ENCODE measurements at places on chromosomes 7 and 10. TPM values are rescaled to one million over a fixed set of nuclear protein-coding genes. Genes with fewer than 3 reads are reported as not detected.

PLCE1 gene
- polyA plus RNA-seq, result 18.2 TPM

TMEM225B gene
- 1.1 TPM for polyA plus RNA-seq

NODAL gene
- 0.92 TPM for polyA plus RNA-seq

- DNase-seq, result no peak
Measured at GRCh38 chr7:34807548-34808340, 149.7 kb downstream of the NPSR1 start.

DNA sequence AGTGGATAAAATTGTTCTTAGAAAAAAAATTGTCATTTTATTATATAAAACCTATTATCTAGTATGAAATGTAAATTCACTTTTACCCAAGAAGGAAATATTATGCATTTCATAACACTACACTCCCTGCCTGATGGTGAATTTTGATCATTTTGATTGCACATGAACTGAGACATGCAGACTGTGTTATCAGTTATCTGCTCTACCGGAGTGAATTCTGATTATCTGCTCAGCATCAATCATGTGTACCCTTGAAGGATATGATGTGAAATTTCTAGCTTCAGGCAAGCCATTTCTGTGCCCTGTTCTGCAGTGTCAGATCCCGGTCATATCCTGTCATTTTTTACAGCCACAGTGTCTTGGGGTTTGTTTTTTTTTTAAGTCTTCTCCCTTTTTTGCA lies 85.0 kb upstream of the FGL2 start:
- DNase-seq, result no peak

DNA sequence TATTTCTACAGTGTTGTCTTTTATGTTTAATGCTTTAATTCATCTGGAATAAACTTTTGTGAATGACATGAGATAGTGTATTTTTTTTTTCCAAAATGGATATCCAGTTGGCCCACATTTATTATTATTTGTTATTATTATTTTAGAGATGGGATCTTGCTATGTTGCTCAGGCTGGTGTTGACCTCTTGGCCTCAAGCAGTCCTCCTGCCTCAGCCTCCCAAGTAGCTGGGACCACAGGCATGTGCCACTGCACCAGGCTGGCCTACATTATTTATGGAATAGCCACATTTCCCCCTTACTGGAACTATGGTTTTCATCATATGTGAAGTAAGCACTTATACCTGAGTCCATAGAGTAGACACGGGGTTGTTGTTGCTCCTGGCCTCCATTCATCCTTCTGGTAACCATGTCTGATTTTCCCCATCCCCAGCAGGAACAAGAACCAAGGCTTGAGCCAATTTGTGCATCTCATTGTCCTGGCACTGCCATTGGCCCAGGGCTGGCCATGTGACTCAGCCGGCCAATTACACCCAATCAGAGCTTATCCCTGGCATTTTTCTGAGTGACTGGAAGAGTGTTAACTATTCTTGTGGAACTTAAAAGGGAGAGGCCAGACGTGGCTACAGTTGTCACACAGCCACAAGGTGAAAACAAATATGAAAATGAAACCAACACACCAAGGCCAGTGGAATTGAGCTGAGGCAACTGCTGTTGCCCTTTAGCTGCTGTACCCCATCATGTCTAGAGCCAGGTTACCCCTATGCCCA lies 23.1 kb downstream of the PRF1 start:
- DNase-seq, result no peak

All from left lung (tissue), 14 donors.